ENCODE measurements at places on chromosomes 5 and 9.

DNA sequence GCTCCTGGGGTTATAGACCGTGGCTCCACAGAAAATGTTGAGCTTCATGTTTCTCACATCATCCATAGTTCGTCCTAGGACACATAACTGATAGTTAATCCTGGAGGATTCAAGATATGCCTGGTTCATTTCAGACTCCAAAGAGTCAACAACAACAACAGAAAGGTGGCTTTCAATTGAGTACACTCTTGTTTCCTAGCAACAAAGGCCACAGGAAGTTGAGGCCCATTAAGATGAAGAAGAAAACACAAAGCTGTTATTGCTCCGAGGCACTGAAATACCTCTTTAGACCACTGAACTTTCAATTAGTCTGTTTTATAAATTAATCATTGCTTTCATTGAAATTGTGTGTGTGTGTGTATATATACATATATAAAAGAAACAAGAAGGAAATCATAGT is 154.5 kb downstream of the YIPF5 start:
- no peak for DNase-seq

- DNase-seq, result no peak
Measured at GRCh38 chr5:67166460-67167285, 29.9 kb downstream of the CD180 start.

GRCh38 chr5:126941403-126941802 is 89.0 kb downstream of the MARCHF3 start:
- DNase-seq, result no peak

- no peak for DNase-seq
Measured at GRCh38 chr5:43973908-43974307, 370.9 kb downstream of the NNT start.

- DNase-seq, result no peak
Measured at GRCh38 chr9:120183615-120184014, 396.4 kb downstream of the CDK5RAP2 start.

DNA sequence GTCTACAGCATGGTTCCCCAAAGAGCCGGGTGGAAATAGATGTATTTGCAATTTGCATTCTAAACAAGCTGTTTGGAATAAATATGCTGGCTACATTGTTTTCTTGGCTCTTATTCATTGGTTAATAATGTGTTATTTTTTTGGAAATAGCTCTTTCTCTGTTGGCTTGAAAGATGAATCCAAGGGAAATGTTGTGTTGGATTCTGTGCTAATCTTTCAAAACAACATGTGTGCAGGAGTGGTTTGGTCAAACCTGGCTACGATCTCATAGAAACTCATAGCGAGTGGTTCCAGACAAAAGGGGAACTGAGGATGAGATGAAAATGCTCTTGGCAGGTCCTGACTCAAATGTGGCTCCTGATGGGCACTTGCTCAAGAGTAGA is 63.7 kb upstream of the CXCL14 start:
- DNase-seq, result no peak

DNA sequence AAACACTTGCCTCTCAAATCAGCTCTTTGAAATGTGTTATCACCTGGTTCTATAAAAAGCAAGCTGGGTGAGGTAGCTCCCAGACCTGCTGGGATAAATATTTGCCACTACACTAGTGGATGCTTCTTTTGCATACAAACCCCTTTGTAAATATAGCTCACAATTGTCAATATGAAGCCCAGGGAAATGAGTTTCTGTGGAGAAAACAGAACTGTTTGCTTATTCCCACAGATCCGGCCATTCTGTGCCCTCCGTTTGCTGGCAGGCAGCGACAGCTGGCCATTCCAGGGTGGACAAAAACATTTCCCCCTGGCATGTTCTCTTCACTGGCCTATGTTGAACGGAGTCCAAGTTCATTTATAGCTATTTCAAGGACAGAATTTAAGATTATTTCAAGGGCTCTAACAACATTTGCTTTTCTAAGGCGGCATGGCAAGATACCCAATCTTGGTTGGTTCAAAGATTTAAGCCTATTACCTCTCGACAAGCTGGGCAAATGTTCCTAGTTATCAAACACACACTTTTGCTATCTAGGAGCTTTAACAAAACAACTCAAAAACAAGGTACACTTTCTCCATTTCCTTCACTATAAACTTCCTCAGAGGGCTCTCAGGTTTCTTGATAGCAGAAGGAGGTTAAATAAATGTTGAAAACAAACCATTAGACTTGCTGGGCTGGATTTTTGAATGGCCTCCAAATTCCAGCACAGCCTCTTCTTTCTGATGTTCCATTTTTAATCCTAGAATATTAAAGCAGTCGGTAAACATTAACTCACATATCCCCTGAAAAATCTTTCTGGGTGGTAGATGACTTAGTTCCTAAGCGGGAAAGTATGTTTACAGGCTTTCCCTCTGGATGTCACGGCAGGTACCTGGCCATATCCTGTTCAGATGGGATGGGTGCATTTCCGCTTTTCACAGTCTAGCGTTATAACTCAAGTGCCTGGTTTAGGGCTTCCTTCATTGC is 332.3 kb downstream of the PLK2 start:
- DNase-seq, result no peak

DNA sequence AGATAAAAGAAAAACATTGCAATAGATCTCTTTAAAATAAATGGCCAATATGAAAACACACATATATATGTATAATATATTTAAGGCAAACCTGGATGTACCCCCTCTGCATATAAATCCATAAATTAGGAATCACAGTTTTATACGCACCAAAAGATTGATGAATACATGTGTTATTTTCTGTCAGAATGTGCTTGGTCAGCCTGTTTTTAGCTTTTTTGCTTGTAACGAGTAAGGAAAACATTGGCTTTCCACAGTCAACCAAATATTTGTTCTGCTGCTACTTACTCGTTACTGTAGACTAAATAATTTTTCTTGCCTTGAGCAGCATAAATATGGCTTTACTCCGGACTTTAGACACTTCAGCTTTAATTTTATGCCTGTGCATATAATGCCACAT is 173.7 kb downstream of the CWC27 start:
- DNase-seq, result no peak

DNA sequence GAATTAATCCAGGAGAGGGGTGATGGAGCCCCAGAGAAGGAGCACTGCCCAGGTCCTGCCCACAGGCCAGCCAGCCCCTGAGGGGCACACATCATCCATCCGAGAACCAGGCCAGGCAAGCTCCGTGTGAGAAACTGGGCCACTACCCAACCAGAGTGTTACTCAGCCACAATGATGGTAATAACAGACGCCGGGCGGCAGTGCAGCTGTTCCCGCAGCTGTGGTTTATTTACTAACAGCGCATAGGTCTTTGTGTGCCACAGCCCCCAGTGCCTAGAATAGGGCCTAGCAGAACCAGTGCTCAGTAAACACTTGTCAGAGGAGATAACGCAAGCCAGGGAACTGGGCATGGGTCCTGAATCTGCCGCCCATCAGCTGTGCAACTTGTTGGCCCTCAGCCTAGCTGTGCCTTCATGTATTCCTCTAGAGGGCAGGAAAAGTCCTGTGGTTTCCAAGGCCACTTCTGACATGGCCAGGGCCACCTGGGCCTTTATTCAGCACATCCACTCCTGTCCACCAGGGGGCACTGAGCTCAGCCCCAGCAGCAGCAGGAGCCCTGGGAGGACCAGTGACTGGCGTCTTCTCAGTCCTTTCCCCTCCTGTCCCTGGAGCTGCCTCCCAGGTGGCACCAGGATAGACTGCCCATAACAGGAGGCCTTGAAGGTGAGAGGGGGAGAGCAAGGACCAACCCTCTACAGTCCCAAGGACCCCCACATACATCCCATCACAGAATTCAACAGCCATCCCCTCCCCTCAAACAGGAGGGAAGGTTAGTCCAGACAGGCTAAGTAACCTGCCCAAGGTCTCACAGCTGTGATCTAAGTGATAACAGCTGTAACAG is 2.1 kb downstream of the MXD3 start:
- DNase-seq, result peak; percentile 73
